H4 (cell line): ENCODE measurements at places on chromosomes 11 and 22. TPM values are rescaled to one million over a fixed set of nuclear protein-coding genes. Genes with fewer than 3 reads are reported as not detected.
A peak's percentile ranks its signal among the peaks of the same experiment; 100 is the strongest.

Gene NNMT
- 895 and 907 TPM in 2 replicates for total RNA-seq

Gene OR9Q1
- total RNA-seq: not detected in 2 replicates

Gene LRRC10B
- not detected in 2 replicates for total RNA-seq

DNA sequence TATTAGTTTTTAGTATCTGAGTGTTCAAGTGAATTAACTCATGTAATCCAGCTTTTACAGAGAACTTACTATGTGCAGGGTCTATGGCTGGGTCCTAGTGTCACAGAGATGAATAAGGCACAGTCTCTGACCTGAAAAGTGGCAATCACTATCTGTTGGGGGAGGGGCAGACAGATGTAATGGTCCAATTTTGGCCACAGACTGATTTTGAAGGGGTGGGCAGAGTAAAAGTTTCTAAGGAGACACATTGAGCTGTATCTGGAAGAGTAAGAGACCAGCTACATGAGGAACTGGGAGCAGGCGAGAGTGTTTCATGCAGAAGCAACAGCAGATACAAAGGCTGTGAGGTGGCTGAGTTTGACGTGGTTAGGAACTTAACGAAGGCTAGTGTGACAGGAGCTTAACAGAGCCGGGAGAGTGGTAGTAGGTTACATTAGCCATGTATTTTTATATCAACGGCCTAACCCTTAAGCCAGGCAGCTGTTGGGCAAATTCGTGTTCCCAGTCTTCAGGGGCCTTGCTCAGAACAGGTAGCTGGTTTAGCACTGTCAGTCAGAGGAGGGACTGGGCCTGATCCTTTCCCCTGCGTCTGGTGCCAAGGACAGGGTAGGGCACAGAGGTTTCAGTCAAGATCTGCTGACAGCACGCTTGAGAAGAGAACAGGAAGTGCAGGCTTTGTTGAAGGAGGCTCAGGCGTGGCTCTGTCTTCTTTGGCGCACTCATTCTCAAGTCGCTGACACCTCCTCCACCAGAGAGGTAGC lies 1.4 kb upstream of the STIM1 start:
- no peak for DNase-seq

DNA sequence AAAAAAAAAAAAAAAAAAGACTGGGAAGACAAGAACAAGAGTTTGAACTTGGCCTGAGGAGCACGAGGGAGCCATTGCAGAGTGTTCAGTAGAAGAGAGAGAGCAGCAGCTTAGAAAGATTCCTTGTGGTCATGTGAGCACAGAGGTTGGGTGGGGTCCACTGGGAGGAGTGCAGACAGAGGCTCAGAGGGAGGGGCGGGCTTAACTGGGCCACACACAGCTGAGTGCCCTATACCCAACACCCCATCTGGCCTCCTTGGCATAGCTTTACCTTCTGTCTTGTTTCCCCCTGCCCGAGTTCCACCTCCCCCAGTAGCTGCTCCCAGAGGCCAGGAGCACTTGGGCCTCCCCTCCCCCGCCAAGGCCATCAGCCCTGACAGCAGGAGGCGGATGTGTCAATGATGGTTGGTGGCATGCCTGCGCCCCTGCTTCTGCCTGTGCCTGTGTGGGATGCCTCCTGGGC lies 12.1 kb downstream of the C11orf86 start:
- DNase-seq: no peak

DNA sequence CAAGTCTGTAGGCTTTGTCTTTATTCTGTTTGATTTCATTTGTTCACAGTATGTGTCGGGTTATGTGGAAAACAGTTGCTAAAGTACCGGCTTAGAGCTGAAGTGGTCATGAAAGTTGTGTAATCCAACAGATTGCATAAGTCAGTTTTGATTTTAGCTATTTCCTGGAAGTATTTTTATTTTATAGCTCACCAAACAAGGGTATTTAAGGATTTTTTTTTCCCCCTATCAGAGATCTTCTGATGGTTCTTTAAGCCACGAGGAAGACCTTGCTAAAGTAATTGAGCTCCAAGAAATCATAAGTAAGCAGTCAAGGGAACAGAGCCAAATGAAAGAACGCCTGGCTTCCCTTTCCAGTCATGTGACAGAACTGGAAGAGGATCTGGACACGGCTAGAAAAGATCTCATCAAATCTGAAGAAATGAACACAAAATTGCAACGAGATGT lies 55.9 kb downstream of the PPFIA1 start:
- DNase-seq: no peak

DNA sequence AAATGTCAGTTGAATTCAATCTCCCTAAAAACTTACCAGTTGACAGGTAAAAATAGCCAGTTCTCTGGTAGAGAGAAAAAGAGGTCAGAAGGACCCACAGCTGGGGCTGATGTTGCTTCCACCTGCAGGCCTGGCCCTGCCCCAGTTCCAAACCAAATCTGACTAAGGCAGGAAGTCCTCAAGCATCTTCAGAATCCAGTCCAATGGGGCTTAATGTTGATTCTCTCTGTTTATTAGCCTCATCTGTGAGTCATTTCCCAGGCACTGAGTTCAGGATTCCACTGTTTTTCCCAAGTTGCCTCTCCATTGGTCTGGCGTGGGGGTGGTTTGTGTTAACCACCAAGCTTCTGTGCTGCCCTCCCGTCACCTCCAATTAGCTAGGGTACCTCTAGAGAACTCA lies 601.8 kb downstream of the INSC start:
- no peak for DNase-seq

DNA sequence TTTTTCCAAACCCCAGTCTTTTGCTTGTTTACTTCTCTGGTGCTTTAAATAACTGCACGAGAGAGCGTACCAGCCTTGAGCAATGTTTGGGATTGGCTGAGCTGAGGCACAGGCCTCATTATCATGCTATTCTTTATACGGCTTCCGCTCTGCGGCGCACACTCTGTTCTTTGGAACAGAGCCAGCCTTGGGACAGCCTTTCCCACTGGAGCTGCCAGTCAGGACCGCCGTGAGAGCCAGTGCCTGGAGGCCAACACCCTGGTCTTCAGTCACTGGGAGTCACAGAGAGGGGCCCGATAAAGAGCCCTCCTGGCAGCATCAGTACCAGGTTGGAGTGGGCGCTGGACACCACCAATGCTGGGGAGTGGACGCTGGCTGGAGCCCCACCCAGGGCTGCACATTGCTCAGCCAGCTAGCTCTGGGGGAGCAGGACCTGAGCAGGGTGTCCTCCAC lies 125.6 kb downstream of the BCR start:
- DNase-seq: peak; percentile 56

GRCh38 chr11:34999453-34999852 lies 83.0 kb downstream of the PDHX start:
- no peak for DNase-seq
